ENCODE measurements at places on chromosomes 12 and 14.

DNA sequence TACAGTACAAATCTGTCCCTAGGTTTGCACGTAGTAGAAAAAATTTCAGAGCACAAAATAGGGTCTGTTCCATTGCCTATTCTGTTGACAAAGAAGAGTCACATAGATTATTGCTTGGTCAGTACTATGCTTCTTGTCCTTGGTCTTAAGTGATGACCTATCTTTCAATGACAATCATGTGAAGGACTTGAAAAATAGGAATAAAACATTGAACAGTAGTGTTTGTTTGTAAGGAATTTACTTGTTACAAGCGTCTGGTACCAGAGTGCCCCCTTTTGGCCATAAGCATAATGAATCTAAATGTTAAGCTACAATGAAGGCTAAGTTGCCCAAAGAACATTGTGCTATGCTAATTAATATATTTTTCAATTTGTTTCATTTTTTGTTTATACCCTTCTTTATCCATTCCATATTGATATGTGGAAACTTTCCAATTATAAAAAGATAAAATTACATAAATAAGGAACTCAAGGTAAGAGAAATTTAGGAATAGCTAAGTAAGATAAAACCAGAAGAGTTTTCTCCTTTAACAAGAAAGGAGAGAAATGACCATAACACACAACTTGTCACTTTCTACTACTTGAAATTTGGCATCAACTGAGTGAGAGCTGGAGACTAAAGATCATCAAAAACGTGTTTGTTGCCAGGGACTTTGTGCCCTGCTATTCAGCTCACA lies 204.7 kb downstream of the EPS8 start:
- DNase-seq, result no peak

DNA sequence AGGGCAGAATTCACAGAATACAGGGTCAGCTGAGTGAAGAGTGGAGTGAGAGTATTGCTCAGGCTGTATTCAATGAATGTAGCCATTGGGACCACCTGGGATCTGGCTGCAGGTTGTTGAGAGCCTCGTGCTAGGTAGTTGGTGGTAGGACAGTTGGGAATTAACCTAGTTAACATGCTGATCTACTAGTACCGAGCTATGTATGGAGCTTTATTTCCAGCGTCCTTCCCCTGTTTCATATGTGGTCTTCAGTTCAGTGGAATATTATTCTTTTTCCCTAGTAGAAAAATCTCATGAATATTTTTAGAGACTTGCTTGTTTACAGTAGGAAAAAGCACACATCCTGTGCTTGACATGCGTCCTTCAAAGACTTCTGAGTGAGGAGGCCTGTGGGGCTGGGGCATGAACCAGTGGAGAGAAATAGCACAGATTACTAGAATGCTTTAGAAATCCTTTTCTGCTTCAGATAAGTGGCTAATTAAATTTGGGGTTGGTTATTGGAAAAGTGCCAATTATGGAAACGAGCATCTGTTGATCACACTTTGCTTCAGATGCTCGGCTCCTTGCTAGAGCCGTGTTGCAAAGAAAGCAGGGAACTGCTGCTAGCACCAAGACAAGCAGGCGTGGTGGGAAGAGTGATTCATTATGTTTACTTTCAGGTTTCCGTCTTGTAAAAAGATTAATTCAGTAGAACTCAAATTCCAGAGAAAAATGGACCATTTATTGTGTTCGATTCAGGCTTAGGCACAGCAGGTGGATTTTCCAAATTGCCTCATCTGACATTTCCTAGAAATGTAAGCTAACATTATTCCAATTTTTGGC lies 53.6 kb downstream of the ARF6 start:
- DNase-seq, result no peak

GRCh38 chr12:104219361-104219892 lies 3.8 kb downstream of the TXNRD1 start:
- no peak for DNase-seq

DNA sequence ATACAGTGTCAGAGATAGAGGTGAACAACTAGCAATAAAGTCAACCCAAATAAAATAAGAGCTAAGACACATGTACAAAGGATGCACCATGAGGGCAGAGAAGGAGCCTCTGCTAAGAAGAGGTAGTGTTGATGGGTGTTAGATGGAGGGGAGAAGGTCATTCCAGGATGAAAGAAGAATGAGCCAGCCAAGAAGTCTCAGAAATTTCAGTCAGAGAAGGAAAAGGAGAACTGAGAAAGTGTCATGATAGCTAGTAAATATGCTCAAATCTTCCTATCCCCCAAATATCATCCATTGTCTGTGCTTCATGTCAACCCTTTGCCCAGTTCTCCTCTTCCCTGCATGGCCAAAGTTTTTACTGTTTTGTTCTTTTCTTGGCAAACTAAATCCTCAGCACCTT lies 225.2 kb upstream of the BTG1 start:
- DNase-seq, result no peak

DNA sequence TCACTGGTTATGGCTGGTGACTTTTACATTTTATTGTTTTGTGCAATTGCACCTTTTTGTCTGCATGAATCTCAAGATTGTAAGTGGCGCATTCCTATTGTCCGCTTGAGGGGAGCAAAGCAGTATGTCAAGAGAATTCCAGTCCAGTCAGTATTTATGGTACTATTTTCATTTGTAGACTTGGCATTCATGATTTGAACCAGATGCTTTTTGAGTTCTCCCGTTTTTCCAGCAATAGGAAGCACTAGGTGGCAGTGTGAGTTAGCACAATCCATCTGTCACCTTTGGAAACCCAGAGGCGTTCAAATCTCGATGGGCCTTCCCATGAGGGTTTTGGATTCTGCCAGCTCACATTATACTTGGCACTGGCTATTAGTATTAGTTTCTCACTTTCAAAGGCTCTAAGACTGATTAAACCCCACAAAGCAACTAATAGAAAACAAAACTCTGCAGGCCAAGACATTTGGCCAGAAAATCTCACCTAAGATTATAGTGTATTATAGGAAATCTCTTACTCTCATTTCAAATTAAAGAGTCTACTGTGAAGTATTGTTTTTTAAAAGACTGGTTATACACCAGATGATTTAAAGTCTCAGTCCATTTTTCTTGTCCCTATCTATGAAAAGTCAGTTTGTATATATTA lies 2.2 kb downstream of the DACT1 start:
- DNase-seq, result no peak

GRCh38 chr12:39378341-39378740 lies 64.6 kb downstream of the KIF21A start:
- no peak for DNase-seq
